ENCODE measurements at places on chromosomes 12 and 14.

DNA sequence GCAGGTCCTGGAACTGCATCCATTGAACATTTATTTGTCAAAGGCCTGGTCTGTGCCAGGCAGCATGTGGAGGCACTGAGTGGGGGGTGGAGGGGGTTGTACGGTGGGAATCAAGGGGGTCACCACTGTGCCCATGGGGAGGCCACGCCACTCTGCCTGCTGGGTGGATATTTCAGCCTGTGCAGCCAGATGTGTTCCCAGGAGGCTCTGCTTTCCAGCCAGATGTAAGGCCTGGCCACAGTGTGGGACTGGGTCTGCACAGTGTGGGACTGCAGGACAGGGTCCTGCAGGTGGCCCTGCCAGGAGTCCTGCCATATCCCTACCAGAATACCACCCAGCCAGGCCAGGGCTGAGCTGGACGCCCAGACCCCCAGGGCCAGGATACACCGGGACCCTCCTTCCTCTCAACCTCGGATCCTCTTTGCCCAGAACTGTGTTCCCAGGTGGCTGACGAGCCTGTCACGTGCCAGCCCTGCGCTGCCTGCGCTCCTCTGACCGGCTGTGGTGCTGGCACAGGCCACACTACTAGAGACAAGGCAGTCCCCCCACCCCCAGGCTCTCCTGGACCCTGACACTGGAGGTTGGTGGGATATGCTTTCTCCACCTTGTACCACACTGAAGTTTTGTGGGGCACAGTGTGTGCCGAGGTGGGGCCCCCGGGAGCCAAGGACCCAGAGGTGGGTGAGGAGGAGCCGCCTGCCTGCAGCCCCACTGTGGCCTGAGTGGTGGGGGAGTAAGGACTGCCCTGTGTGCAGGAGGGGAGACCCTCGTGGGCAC lies 17.5 kb downstream of the XRCC3 start:
- DNase-seq: no peak

GRCh38 chr14:103611215-103611614 lies 17.8 kb upstream of the KLC1 start:
- no peak for DNase-seq

DNA sequence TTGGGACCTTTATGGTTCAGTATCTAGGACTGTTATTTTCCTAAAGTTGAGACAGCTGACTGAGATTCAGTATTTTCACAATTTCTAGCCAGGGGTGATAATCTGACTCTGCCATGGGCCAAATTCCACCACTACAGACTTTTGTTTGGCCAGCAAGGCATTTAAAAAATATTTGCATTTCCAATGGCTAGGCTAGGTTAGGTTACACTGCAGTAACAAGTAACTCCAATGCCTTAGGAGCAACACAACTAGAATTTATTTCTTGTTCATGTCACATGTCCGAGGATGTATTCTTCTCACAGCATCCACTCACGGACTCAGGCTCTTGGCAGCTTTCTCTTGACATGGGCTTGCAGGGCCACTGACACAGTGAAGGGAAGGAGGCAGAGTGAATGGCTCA lies 83.0 kb downstream of the CPSF2 start:
- no peak for DNase-seq

GRCh38 chr12:49932023-49932422 lies 18.5 kb upstream of the AQP2 start:
- DNase-seq: no peak

- DNase-seq: no peak
Observed at GRCh38 chr12:52801773-52802172, 5.9 kb upstream of the KRT3 start.

DNA sequence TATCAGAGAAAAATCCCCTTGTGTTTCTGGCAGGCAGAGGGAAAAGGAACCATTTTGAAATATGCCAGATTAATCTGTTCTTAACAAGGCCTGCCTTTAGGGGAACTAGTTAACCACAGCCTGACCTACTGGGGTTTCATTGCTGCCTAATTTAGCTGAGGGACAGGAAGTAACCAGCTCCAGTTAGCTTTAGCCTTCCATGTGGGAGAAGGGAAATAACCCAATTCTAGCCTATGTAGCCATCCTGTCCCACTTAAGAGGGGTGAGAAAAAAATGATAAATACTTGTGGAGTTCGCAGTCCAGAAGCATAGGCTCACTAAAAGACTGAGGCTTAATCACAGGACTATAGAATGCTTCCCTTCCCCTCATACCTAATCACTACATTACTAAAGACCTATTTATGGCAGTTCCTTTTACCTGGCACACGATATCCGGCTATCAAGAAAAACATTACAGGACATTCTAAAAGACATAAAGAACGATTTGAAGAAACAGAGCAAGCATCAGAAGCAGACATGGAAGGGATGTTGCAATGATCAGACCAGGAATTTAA lies 22.8 kb downstream of the COX8C start:
- no peak for DNase-seq

DNA sequence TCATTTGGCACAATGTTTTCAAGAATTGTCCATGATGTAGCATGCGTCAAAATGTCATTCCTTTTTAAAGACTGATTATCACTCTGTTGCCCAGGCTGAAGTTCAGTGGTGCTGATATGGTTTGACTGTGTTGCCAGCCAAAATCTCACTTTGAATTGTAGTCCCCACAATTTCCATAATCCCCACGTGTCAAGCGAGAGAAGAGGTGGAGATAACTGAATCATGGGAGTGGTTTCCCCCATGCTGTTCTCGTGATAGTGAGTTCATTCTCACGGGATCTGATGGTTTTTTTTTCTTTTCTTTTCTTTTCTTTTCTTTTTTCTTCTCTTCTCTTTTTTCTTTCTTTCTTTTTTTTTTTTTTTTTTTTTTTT lies 21.8 kb upstream of the LRRK2 start:
- DNase-seq: no peak

DNA sequence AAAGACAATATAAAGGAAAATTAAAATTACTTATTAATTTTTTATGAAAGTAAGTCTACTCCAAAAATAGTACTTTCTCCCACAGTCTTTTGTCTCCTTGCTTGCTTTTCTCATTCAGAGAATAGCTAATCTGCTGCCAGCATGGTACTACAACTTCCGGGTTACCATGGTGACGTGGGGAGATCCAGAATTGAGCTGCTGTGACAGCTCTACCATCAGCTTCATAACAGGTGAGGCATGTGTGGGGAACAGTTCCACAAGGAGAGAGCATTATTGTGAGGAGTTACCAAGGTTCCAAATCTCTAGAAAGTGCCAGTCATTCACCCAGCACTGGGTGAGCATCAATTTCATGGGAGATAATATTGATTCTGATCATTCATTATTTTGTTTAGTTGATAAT lies 197.8 kb downstream of the PTPRO start:
- no peak for DNase-seq

DNA sequence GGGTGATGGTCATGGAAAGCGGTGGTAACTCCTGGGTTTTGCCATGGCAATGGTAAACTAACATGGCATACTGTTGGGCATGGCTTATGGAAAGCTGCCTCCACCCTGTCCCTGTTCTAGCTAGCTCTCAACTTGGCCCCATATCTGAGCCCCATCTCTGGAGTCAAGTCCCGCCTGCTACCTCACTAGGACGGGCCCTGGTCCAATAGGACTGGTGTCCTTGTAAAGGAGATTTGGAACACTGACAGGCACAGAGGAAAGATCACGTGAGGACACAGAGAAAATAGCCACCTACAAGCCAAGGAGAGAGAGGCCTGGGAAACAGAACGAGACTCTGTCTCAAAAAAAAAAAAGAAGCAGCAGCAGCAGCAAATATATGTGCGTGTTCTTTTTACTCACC lies 59.8 kb downstream of the RNFT2 start:
- no peak for DNase-seq

DNA sequence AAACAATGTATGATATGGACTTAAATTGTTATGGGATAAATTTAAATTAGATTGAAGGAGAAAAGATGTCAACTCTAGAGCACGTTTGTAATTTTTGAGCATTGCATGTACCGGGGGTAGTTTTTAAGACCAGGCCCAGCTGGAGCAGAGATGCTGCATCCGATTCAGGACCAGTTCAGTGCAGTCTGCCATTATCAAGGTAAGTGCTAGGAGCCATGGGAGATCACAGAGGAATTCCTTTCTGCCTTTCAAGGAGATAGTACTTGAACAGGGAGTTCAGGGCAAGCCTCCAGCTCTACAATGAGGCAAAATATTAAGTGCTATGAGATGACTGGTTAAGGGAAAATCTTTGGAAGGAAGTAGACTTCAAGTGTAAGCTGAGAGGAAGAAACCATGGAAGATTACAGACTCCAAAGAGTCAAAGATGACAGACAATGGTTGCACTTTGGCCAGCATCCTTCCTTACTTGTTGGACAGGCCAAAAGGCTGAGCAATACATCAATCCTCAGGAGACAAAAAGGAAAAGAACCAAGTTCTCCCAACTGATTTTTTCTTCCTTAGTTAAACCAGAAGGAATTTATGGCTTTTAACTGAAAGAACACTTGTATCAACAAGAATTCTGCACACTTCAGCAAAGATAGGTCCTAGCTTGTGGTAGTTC lies 113.2 kb upstream of the HIF1A start:
- DNase-seq: no peak

DNA sequence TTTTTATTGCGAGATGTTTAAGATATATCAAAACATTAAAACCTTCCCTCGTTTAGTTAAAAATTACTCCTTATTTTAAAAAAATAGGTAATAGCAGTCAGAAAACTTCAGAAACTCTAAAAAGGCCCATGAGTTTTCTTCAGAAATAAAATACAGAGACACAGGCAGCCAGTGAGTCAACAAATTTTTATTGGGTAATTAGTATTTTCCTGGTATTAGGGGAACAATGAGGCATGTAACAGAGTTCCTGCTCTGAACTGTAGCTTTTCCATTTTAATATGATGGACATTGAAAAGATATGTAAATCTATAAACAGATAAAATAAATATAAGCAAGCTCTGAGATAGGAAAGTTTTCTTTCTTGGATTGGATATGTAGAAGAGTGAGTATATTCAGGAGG lies 399 bp upstream of the ZNF705A start:
- DNase-seq: no peak

DNA sequence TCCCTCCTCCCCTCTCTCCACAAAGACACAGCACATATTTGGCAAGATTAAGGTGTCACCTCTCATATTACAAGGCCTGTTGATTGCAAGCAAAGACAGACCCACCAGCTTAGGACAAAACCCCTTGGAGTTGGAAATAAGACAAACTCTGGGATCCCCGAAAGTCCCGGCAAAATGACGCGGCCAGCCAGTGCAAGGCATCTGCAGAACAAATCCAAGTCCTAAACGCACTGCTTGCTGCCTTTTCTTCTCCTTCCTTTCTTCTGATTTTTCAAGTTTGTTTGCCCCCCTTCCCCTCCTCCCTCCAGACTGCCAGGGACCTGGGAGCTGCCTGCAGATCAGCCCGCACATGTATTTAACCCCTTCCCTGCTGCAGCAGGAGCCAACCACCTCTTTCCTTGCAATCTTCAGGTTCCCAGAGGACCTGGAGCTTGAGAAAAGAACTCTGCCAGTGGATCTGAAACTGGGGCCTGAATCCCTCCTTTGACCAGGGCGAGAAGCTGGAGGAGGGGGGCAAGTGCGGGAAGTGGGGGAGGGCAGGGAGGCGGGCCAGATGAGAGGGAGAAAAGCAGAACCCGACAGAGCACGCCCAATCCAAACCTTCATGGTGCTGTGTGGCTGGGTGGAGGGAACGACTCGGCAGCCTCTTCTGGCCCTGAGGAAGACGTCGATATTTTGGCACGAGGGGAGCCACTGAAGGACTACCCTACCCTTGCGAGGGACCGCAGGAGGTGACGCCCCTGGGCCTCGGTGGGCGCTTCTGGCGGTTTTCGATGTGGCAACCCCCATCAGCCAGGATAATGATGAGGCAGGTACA lies 2.0 kb upstream of the NTF3 start:
- no peak for DNase-seq

- DNase-seq: no peak
Observed at GRCh38 chr12:2224961-2225360, 172.2 kb downstream of the CACNA1C start.

DNA sequence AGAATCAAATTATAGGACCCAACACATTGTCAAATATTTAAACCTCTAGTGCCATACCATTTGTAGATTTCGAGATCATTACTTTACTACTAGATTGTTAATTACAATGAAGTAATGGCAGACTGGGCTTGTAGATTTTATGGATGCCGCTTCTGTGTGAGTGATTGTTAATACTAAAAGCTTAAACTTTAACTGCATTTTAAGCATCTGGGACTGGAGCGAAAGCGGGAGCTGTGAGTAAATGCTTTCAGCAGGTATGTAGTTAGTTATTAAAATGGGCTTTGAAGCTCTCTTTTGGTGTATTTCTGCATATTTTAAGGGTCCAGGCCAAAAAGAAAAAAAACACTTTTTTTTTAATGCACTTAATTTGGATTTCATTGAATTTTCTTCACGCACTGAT lies 519.3 kb downstream of the MED13L start:
- no peak for DNase-seq

GRCh38 chr14:61183196-61183885 lies 97.8 kb downstream of the TMEM30B start:
- DNase-seq: no peak

GRCh38 chr14:63892265-63892664 lies 39.5 kb downstream of the SYNE2 start:
- DNase-seq: no peak

DNA sequence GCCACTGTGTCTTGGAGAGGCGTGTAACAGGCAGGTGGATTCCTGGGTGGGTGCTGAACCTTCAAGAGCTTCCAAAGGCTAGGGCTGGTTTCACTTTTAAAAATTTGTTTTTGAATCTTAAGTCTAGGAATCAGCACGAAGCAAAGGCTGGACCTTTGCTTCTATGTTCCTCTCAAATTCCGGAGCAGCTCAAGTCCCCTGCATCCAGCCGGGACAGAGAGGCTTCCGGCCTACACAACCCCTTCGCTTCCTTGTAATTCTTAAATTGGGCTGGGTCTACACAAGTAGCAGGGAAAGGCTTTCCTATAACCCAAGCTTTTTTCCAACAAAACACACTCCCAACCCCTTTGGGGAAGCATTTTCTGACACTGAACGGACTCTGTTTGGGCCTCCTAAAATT lies 8.3 kb downstream of the HOXC12 start:
- DNase-seq: no peak

- no peak for DNase-seq
Observed at GRCh38 chr12:55708695-55709233, 1.1 kb upstream of the ITGA7 start.

DNA sequence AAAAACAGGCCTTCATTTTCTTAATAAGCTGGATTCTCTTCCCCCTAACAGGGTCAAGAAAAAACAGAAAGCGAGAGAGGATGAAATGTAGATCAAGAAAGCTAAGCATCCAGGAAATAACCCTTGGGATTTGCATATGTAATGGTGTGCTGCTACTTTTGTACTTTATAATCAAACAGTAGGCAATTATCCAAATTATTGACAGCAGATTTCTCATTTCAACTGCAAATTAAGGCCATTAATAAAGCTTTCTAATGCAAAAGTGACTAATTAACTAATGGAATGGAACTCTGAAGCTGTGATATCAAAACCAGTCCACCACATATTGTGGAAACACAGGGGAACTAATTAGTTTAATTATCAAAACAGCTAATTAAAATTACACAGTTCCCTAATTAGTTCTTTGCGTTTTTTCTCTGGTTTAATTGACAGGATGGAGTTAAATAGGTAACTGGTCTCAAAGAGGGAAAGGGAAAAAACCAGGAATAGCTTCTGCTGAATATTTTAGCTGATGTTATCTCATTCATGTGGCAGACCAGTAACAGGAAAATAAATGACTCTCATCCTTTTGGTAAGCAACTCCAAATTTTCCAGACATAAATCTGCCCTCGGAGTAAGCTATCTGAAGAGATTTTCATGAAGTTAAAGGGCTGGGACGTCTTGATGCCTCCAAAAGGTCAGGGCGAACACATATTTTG lies 182.7 kb upstream of the LMO3 start:
- DNase-seq: no peak
